ENCODE measurements at places on chromosomes 5 and 9. TPM values are rescaled to one million over a fixed set of nuclear protein-coding genes. Genes with fewer than 3 reads are reported as not detected.

RMI1 gene
- 11.2 TPM for total RNA-seq

LRRC19 gene
- not detected for total RNA-seq

BTNL3 gene
- not detected for total RNA-seq

SLC25A2 gene
- 0.44 TPM for total RNA-seq

PPIC gene
- total RNA-seq = 37.0 TPM

ARL14EPL gene
- total RNA-seq = not detected

ENHO gene
- total RNA-seq = 0.14 TPM

ZFYVE16 gene
- total RNA-seq = 24.5 TPM

LRRC14B gene
- total RNA-seq = not detected

SPINK13 gene
- total RNA-seq = not detected

CNTNAP3 gene
- total RNA-seq = 1.4 TPM

MSMP gene
- total RNA-seq = not detected

F2RL2 gene
- total RNA-seq = 6.6 TPM

TMEM232 gene
- 2.6 TPM for total RNA-seq

RASEF gene
- 0.44 TPM for total RNA-seq

WDR38 gene
- total RNA-seq = not detected

PHF24 gene
- not detected for total RNA-seq

MARVELD2 gene
- total RNA-seq = 1.1 TPM

REEP2 gene
- 5.9 TPM for total RNA-seq

DNAH5 gene
- total RNA-seq = 0.66 TPM

C1QTNF2 gene
- not detected for total RNA-seq

PCDHB6 gene
- total RNA-seq = 0.14 TPM

BTNL8 gene
- total RNA-seq = not detected

GPR150 gene
- under 0.01 TPM for total RNA-seq

CENPH gene
- 13.0 TPM for total RNA-seq

PCDHGC5 gene
- total RNA-seq = 6.6 TPM

SLC36A3 gene
- not detected for total RNA-seq

MYOZ3 gene
- total RNA-seq = under 0.01 TPM

OLFM1 gene
- 0.44 TPM for total RNA-seq

ZCCHC10 gene
- total RNA-seq = 10.1 TPM

NDUFS6 gene
- 14.2 TPM for total RNA-seq

LCN9 gene
- not detected for total RNA-seq

TMEM252 gene
- total RNA-seq = not detected

DBH gene
- total RNA-seq = not detected

FAM78A gene
- 0.44 TPM for total RNA-seq

SEMA4D gene
- total RNA-seq = not detected

Measured in placental pericyte (primary cell).